ENCODE measurements at places on chromosomes 4 and X. TPM values are rescaled to one million over a fixed set of nuclear protein-coding genes. Genes with fewer than 3 reads are reported as not detected.

The CAPN6 gene
- total RNA-seq = not detected

The NPNT gene
- total RNA-seq = not detected

The ADAM29 gene
- total RNA-seq = not detected

GRCh38 chrX:6311540-6311939 is 82.9 kb upstream of the NLGN4X start:
- DNase-seq = no peak

GRCh38 chrX:3026074-3026815 is 15.0 kb upstream of the ARSF start:
- DNase-seq = no peak

- no peak for DNase-seq
Measured at GRCh38 chr4:147479786-147480185, 1.1 kb upstream of the EDNRA start.

The ANK2 gene
- total RNA-seq = 0.28 TPM

GRCh38 chrX:11375614-11376119 is 82.5 kb downstream of the AMELX start:
- DNase-seq = no peak

The ARHGAP36 gene
- not detected for total RNA-seq

DNA sequence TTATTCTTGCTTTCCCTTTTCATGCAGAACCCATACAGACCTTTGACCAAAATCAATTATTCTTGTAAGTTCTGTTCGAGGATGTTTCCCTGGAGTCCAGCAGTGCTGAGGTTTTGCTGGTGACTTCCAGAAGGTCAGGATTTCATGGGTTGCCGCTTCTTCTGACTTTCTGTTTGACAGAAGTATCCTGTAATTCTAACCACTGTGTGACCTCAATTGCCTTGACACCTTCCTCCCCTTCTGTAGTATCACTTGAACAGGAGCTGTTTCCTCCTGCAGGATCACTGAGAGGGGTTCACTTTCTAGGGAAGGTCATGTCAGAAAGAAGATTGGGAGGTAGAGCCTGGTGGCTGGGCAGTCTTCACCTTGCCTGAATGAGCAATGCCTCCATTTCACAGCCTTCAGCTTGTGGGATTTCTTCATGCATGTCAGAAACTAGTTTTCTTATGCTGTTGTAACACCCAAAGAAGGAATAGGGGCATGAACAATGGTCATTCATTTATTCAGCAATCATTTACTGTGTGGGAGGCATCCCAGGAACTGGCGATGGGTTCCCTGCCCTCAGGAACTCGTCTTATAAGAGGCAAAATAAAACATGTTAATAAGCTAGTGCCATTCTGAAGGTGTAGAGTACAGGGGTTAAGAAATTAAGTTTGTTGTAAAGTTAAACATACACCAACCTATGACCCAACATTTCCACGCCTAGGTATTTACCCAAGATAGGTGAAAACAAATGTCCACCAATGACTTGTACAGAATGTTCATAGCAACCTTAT is 205.9 kb downstream of the SOWAHB start:
- no peak for DNase-seq

The USP17L26 gene
- total RNA-seq = not detected

Measured in T-cell (primary cell).